Daoy (cell line): ENCODE measurements at places on chromosomes 5 and 9. TPM values are rescaled to one million over a fixed set of nuclear protein-coding genes. Genes with fewer than 3 reads are reported as not detected.

Gene TAF1L
- total RNA-seq: 0.03 and 0.23 TPM in 2 replicates

Gene GABRP
- total RNA-seq: 0.06 and 0.40 TPM in 2 replicates

Gene MAMDC2
- 0.30 and 2.2 TPM in 2 replicates for total RNA-seq

Gene TXN
- total RNA-seq: 704 and 743 TPM in 2 replicates

Gene GCNT1
- 5.5 and 6.4 TPM in 2 replicates for total RNA-seq

Gene QRFP
- not detected in 2 replicates for total RNA-seq

Gene XRCC4
- total RNA-seq: 27.1 and 42.9 TPM in 2 replicates

Gene TTC23L
- total RNA-seq: 0.29 TPM in 1 of 2 replicates, not detected in the other

Gene CXCL14
- total RNA-seq: 0.29 TPM in 1 of 2 replicates, not detected in the other
